ENCODE measurements at places on chromosomes 12 and 14. TPM values are rescaled to one million over a fixed set of nuclear protein-coding genes. Genes with fewer than 3 reads are reported as not detected.
A peak's percentile ranks its signal among the peaks of the same experiment; 100 is the strongest.

DNA sequence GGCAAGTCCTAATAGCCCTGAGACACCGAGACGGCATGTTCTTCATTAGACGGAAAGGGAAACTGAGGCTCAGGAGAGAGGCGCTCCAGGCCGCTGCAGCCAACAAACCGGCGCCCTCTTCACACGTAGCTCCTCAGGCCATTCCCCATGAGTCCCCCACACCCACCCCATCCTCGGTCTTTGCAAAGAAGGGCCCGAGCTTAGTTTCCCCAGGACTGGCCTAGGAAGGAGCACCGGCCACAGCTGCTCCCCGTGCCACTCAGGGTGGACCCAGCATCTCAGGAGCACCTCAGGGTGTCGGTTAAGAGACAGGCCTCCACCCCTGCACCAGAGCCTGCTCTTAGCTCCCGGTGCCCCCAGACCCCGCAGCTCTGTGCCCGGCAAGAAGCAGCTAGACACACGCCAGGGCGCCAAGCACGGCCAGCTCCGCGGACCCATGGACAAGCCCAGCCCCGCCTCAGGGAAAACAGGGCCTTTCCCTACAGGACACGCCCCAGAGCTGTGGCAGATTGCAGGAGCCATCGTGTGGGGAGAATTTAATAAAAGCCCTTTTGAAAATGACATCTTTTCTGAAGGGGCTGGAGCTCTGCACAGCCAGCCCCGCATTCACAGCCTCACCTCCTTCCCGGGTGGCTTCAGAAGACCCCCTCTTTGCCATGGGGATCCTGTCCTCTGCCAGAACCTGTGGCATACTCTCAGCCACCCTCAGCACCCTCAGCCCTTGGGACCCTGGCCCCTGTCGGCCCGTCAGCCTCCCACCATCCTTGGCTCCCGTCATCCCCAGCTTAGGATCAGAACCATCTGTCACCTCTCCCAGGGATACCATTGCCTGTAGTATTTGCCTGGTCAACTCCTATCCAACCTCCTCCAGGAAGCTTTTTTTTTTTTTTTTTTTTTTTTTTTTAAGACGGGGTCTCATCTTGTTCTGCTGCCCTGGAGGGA is 59.7 kb downstream of the LGMN start:
- H3K4me3 ChIP-seq = no peak overlapping the region
- H3K36me3 ChIP-seq = peaks cover 14% of the 10 kb centered on the region
- H3K27ac ChIP-seq = no peak overlapping the region
- DNase-seq = no peak
- no peaks in the 10 kb centered on the region for H3K27me3 ChIP-seq

- H3K27me3 ChIP-seq = no peaks in the 10 kb centered on the region
- no peak for DNase-seq
- no peak overlapping the region for H3K27ac ChIP-seq
- no peaks in the 10 kb centered on the region for H3K4me1 ChIP-seq
- no peak overlapping the region for H3K4me3 ChIP-seq
These were observed 523.7 kb upstream of the FOXG1 start for GRCh38 chr14:28242895-28243294.

GRCh38 chr12:69324797-69325466 is 23.2 kb upstream of the LYZ start:
- peaks cover 1% of the 10 kb centered on the region for H3K27me3 ChIP-seq
- no peak overlapping the region for H3K27ac ChIP-seq
- peaks cover 21% of the 10 kb centered on the region for H3K4me1 ChIP-seq
- no peak for DNase-seq
- H3K4me3 ChIP-seq = no peak overlapping the region
- no peaks in the 10 kb centered on the region for H3K36me3 ChIP-seq

GRCh38 chr12:45475594-45475993 is 253.9 kb upstream of the ARID2 start:
- no peak overlapping the region for H3K27ac ChIP-seq
- no peaks in the 10 kb centered on the region for H3K36me3 ChIP-seq
- peaks cover 2% of the 10 kb centered on the region for H3K27me3 ChIP-seq
- peaks cover 4% of the 10 kb centered on the region for H3K4me1 ChIP-seq
- no peak overlapping the region for H3K4me3 ChIP-seq
- DNase-seq = no peak

DNA sequence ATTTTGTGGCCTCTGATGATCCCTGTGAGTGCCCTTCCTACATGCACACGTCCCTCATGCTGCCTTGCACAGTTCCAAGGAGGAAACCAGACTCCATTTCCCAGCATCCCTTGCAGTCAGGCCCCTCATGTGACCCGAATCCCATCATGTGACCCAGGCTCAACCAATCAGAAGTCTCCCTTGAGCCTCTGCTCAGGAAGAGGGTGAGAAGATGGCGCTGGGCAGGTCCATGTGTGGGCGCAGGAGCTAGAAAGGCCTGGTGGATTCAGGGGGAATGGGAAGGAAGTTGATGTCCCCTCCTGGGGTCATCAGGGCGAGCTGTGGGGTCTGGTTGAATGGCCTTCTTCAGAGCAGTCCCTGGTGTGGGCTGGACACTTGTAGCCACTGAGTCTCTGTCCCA is 240.5 kb downstream of the ADGRD1 start:
- peak; percentile 33 for DNase-seq
- no peak overlapping the region for H3K4me3 ChIP-seq
- no peaks in the 10 kb centered on the region for H3K4me1 ChIP-seq
- H3K27me3 ChIP-seq = peaks cover 8% of the 10 kb centered on the region
- no peaks in the 10 kb centered on the region for H3K36me3 ChIP-seq

DNA sequence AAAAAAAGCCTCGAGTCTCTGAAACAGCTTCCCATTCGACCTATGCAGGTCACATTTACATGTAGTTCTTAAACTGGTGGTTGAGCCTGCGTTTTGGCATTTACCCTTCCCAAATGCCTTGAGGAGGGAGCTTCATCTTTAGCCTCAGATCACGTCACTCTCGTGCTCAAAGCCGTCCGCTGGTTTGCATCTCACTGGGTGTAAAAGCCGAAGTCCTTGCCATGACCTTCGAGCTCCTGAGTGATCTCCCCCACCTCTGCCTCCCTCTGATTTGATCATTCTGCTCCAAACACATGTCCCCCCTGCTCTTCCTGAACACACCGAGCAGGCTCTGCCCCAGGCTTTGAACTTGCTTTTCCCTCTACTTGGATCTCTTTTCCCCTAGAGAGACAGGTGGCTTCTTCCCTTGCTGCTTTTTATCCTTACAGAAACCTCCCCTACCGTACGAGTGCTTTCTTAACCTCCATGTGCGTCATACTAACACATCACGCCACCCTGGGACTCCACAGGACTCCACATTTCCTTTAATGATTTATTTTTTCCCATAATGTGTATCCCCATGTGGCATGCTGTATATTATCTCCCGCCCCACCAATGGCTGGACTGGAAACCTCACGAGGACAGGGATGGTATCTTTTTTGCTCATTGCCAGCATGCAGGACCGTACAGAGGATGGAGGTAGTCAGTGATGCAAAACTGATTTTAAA is 610.7 kb downstream of the VRK1 start:
- peaks cover 1% of the 10 kb centered on the region for H3K27me3 ChIP-seq
- H3K27ac ChIP-seq = peak overlapping the region; percentile 40
- H3K4me1 ChIP-seq = peaks cover 24% of the 10 kb centered on the region
- H3K4me3 ChIP-seq = no peak overlapping the region
- no peak for DNase-seq
- H3K36me3 ChIP-seq = no peaks in the 10 kb centered on the region

DNA sequence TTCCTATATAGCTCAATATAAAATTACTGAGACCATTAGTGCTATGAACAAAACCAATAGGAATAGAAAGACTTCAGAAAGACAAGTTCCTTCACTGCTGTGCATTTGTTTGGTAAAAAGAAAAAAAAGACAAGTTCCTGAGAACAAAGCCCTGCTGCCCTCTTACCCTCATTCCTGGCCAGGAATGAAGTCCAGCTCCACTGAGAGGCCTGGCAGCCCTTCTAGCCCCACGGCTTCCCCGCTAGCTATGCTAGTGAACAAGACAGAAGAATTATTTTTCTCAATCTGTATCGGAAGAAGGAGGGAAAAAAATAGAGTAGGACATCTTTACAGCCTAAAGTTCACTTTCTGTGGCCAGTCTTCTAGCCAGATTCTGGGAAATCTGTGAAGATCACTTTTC is 1.6 kb downstream of the MFAP5 start:
- peaks cover 4% of the 10 kb centered on the region for H3K27me3 ChIP-seq
- H3K4me1 ChIP-seq = no peaks in the 10 kb centered on the region
- H3K4me3 ChIP-seq = no peak overlapping the region
- no peak for DNase-seq
- no peaks in the 10 kb centered on the region for H3K36me3 ChIP-seq
- H3K27ac ChIP-seq = no peak overlapping the region

GRCh38 chr14:70779667-70780066 is 29.6 kb downstream of the MAP3K9 start:
- no peaks in the 10 kb centered on the region for H3K36me3 ChIP-seq
- H3K4me1 ChIP-seq = peaks cover 20% of the 10 kb centered on the region
- no peak overlapping the region for H3K27ac ChIP-seq
- no peak overlapping the region for H3K4me3 ChIP-seq
- H3K27me3 ChIP-seq = no peaks in the 10 kb centered on the region
- DNase-seq = no peak

DNA sequence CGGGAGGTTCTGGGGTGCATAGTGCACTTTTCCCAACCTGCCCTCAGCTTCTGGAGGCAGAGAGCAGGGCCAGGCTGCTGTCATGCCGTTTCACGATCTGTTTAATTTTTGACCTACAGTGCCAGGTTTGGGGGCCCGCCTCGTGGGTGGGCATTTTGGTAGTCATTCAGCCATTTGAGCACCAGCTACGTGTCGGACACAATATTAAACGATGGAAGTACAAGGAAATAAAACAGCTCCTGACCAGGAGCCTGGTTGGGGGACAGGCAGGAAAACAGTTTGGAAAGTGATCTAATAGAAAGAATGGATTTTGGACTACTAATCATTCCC is 708 bp downstream of the FNTB start:
- peaks cover 47% of the 10 kb centered on the region for H3K4me1 ChIP-seq
- H3K36me3 ChIP-seq = peaks cover 26% of the 10 kb centered on the region
- H3K27ac ChIP-seq = peak overlapping the region; percentile 94

HPD gene
- total RNA-seq = not detected

GYS2 gene
- not detected for total RNA-seq

Measured in activated CD8-positive, alpha-beta T cell treated with anti-CD3 and anti-CD28 coated beads for 36 hours (primary cell).